ENCODE measurements at places on chromosomes 11 and 22. TPM values are rescaled to one million over a fixed set of nuclear protein-coding genes. Genes with fewer than 3 reads are reported as not detected.

DNA sequence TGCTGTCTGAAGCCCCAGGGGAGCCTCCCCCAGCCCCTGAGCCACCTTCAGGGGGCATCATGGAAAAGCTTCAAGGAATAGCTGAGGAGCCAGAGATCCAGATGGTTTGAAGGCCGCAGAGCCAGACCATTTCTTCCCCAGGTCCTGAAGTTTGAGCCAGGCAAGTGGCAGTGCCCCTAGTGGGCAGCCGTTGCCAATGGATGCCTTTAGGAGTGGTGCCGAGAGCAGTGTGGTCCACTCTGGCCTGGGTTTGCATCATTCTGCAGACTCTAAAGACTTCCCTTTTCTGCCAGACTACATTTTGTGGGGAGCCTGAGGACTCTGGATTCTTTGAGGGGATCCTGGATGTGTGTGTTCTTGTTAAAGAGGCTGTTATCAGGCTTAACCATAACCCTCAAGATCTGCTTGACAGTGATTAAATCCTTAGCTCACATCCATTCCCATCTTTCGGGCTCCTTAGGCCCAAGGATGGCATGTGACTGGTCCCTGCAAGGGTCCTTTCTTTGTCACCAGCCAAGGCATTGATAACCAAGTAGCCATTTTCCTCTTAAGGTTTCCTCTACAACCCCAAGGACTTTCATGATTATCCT, 13.1 kb downstream of the HINFP start:
- no peak overlapping the region for H3K27ac ChIP-seq
- peaks cover 15% of the 10 kb centered on the region for H3K27me3 ChIP-seq
- H3K36me3 ChIP-seq, result peaks cover 16% of the 10 kb centered on the region
- no peaks in the 10 kb centered on the region for H3K4me1 ChIP-seq
- H3K4me3 ChIP-seq, result no peak overlapping the region

GRCh38 chr11:70063121-70063520, 15.0 kb upstream of the ANO1 start:
- H3K27ac ChIP-seq, result no peak overlapping the region
- no peak for DNase-seq
- H3K4me1 ChIP-seq, result peaks cover 27% of the 10 kb centered on the region
- no peaks in the 10 kb centered on the region for H3K27me3 ChIP-seq
- H3K36me3 ChIP-seq, result peaks cover 4% of the 10 kb centered on the region

- DNase-seq, result no peak
- no peaks in the 10 kb centered on the region for H3K36me3 ChIP-seq
- no peak overlapping the region for H3K27ac ChIP-seq
- peaks cover 37% of the 10 kb centered on the region for H3K27me3 ChIP-seq
- H3K4me1 ChIP-seq, result no peaks in the 10 kb centered on the region
Observed at GRCh38 chr11:36390963-36391471, 94.9 kb downstream of the PRR5L start.

Gene NFRKB
- total RNA-seq, result 26.4 TPM

Gene C22orf15
- not detected for total RNA-seq

Gene HINFP
- total RNA-seq, result 21.8 TPM

Gene ART1
- not detected for total RNA-seq
